Activated naive CD8-positive, alpha-beta T cell treated with anti-CD3 and anti-CD28 coated beads for 36 hours (primary cell): ENCODE measurements at places on chromosomes 1 and 21.
A peak's percentile ranks its signal among the peaks of the same experiment; 100 is the strongest.

DNA sequence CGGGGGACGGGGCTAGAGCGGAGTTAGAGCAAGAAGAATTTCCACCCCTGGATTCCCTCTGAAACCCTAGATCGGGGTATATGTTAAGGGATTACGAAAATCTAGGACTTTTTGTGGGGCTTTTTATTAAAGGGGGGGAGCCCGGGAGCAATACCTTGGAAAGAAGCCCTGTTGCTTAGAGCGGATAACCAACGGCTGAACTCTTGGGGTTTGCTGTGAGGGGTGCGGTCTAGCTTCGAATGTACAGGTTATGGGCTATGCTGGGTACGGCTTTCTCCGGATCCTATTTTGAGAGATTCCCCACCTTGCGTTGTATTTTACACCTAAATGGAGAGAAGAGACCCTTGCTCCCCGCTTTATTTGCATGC is 626 bp downstream of the DYRK3 start:
- DNase-seq: peak; percentile 14

DNA sequence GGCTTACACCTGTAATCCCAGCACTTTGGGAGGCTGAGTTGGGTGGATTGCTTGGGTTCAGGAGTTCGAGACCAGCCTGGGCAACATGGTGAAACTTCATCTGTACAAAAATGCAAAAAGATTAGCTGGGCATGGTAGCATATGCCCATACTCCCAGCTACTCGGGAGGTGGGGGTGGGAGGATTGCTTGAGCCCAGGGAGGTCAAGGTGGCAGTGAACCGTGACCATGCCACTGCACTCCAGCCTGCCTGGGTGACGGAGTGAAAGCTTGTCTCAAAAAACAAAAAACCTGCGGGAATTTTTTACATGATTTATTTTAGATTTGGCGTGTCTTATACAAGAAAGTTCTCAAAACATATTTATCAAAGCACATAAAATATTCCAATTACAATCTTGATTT is 27.8 kb upstream of the MTR start:
- no peak for DNase-seq

DNA sequence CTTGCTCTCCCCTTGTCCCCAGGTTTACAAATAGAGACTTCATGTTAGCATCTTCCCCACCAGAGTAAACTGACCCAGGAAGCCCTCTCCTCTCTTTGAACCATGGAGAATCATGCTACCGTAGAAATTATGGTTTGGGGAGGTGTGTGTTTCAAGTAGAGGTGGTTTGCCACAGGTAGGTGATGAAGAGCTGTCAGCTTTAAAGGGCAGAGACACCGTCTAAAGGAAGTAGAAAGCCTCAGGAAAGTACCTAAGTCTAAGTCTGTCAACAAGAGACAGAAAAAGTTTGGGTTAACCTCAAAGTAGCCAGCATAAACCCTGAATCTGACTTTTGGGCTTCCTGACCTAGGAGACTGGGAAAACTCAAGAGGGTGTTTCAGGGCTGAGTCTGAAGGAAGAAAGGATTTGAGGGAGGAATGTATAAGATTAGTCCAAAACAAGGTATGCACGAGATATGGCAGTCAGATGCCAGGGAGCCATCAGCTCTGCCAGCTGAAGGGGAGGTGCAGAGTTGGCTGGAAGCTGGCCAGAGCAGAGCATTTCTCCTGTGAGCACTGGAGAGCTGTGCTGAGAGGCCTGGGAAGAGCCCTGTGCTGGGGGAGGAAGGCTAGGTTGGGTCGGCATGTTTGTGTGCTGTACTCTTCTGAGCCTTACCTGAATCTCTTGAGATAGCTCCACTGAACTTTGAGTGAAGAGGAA is 14.3 kb downstream of the ADAMTSL4 start:
- no peak for DNase-seq

GRCh38 chr1:216812966-216813365 is 89.7 kb upstream of the ESRRG start:
- DNase-seq: no peak

GRCh38 chr21:26506956-26507355 is 66.1 kb downstream of the CYYR1 start:
- DNase-seq: no peak

- DNase-seq: no peak
Observed at GRCh38 chr1:231959225-231959884, 332.8 kb downstream of the DISC1 start.

GRCh38 chr1:247402120-247402675 is 13.8 kb upstream of the NLRP3 start:
- DNase-seq: no peak

DNA sequence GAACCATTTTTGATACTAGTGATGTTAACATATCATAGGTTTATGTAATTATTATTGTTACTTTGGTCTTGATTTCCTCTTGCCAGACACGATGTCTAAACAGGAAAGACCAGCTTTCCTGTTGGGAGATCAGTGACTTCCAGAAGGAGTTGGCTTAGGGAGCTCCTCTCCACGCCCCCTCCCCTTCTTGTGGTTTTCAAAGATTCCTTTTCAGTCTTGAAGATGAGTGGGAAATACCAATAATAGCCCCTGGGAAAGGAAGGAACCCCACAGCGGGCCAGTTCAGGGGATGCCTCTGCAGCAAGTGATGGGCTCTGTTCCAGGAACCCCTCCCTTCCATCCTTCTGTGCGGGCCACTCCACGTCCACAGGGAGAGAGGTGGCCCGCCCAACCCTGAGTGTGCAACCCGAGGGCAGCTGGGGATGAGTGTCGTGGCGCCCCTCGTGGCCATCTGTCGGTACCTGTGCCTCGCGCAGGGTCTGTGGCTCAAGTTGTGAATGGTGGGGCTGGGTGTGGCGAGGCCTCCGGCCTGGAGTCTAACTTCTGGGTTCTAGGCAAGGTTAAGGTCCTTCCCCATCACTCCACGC is 65.7 kb downstream of the TLR5 start:
- no peak for DNase-seq

GRCh38 chr21:42030311-42030710 is 20.2 kb upstream of the ZBTB21 start:
- no peak for DNase-seq

GRCh38 chr1:231072041-231072440 is 32.0 kb upstream of the FAM89A start:
- no peak for DNase-seq

DNA sequence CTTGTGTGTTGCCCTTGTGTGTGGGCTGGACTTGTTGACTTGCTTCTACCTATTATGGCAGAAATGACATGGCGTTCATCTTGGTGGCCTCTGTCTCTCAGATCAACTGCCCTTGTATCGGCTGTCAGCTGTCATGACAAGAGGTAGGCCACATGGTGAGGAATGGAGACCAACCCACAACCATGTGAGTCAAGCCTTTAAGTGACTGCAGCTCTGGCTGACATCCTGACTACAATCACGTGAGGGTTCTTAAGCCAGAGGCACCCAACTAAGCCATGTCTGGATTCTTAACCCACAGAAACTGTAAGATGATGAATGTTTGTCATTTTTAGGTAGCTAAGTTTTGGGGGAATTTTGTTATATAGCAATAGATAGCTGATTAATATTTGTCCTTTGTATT is 82.1 kb downstream of the KCND3 start:
- no peak for DNase-seq

- DNase-seq: no peak
Observed at GRCh38 chr1:119822406-119822805, 11.1 kb upstream of the REG4 start.
